Prostate gland (tissue), 2 donors: ENCODE measurements at places on chromosomes 5 and 9. TPM values are rescaled to one million over a fixed set of nuclear protein-coding genes. Genes with fewer than 3 reads are reported as not detected.

Gene GFI1B
- not detected for total RNA-seq

Gene PCDHGA10
- 6.7 TPM for total RNA-seq

Gene ZNF608
- total RNA-seq, result 22.6 TPM

Gene QRFP
- 1.0 TPM for total RNA-seq

Gene DBH
- total RNA-seq, result not detected

Gene ANXA2R
- total RNA-seq, result 5.3 TPM

Gene PCDHGB4
- 9.9 TPM for total RNA-seq

Gene SARDH
- 6.7 TPM for total RNA-seq

DNA sequence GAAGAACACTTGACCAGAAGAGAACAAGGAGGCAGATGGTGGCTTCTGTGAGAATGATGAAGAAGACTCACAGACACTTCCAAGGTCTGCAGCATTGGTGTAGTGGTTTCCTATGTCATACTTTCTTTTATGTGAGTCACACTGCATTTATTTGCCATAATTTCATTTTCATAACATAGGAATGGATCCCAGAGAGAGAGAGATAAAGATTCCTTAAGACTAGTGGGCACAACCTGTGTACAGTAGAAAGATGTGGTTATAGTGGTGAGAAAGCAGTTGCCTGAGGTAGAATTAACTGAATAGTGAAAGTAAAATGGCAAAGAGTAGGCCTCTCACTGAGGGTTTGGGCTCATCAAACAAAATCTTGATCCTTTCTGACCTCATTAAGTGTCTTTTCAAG is 7.6 kb upstream of the CCDC152 start:
- H3K4me1 ChIP-seq, result no peaks in the 10 kb centered on the region
- no peaks in the 10 kb centered on the region for H3K27me3 ChIP-seq
- H3K27ac ChIP-seq, result no peak overlapping the region
- H3K4me3 ChIP-seq, result no peak overlapping the region
- no peaks in the 10 kb centered on the region for H3K36me3 ChIP-seq
- DNase-seq, result no peak

- DNase-seq, result no peak
These were observed 84.6 kb downstream of the SLC44A1 start for GRCh38 chr9:105328872-105329718.

- H3K4me3 ChIP-seq, result no peak overlapping the region
- H3K4me1 ChIP-seq, result no peaks in the 10 kb centered on the region
- H3K36me3 ChIP-seq, result no peaks in the 10 kb centered on the region
- DNase-seq, result no peak
These were observed 165.5 kb downstream of the DAB2IP start for GRCh38 chr9:121816845-121817450.

GRCh38 chr9:16670791-16671190 is 199.7 kb downstream of the BNC2 start:
- no peaks in the 10 kb centered on the region for H3K36me3 ChIP-seq
- no peaks in the 10 kb centered on the region for H3K27me3 ChIP-seq
- DNase-seq, result no peak
- H3K27ac ChIP-seq, result no peak overlapping the region

DNA sequence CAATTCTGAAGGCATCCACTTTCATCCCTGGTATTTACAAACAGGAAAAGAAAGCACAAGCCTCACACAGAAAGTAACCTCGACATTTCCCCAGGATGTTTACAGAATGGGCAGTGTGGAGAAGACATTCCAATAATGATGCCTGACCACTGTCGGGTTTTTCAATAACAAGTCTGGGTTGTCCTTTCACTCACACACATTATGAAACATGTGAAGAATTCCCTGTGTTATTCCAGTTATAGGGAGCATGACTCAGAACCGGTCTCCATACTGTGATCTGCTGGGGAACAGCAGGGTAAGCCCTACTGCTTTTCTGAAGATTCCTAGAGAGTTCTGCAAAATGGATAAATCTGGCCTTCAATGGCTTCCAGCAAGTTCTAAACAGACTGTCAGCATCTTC is 155.3 kb downstream of the ADAMTS12 start:
- no peaks in the 10 kb centered on the region for H3K27me3 ChIP-seq
- peaks cover 3% of the 10 kb centered on the region for H3K4me1 ChIP-seq
- H3K27ac ChIP-seq, result no peak overlapping the region
- H3K36me3 ChIP-seq, result no peaks in the 10 kb centered on the region
- H3K4me3 ChIP-seq, result no peak overlapping the region

DNA sequence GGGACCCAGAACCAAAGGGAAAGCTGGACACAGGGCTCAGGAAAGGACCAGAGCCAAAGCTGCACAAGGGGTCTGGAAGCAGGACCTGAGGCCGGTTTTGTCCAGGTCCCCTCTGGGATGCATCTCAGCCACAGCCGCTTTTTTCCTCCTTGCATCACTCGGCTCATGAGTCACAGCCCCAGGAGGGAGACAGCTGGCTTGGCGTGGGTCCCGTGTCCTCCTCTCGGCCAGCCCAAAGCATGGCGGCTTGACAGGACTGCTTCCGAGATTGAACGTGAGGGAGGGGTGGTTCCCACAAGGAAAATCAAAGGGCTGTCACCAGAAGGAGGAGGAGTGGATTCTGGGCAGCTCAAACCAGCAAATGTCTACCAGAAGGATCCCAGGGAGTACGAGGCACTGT is 56.7 kb upstream of the CPLX2 start:
- no peak for DNase-seq
- H3K27ac ChIP-seq, result no peak overlapping the region
- no peaks in the 10 kb centered on the region for H3K4me1 ChIP-seq
- no peaks in the 10 kb centered on the region for H3K36me3 ChIP-seq
- H3K27me3 ChIP-seq, result peaks cover 3% of the 10 kb centered on the region

DNA sequence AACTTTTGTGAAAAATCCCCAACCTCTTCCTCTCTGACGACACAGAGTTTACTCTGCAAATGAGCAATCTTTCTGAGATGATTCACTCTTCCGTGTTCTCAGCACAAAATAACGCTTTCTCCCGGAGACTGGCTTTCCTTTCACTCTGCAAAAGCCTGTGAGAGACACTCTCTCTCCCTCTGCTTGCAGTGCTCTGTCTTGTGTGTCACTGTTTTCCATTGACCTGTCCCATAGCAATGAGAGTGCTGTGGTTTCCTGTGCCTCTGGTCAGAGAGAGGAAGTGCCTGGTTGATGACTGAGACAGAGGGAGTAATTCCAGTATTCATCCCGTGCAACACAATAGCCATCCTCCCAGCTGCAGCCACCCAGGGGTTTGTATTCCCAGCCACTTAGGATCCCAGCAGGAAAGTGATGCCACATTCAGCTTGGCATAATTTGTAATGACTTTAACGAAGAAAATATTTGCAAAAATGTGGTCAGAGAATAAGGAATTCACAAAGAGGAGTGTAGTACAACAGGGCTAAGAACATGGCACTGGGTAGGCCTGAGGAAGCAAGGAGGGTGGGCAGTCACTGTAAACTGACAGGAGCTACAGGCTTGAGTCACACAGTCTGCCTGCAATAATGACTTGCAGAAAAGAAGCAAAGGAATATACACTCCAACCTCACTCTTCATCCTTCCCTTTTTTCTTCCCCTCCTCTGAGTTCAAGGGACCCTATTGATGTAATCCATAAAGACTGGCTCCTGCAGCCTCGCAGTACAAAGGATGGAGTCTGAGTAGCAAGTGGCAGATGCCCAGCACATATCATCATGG is 463.5 kb upstream of the RGMB start:
- H3K4me1 ChIP-seq, result no peaks in the 10 kb centered on the region
- DNase-seq, result no peak
- no peaks in the 10 kb centered on the region for H3K27me3 ChIP-seq
- H3K27ac ChIP-seq, result no peak overlapping the region

DNA sequence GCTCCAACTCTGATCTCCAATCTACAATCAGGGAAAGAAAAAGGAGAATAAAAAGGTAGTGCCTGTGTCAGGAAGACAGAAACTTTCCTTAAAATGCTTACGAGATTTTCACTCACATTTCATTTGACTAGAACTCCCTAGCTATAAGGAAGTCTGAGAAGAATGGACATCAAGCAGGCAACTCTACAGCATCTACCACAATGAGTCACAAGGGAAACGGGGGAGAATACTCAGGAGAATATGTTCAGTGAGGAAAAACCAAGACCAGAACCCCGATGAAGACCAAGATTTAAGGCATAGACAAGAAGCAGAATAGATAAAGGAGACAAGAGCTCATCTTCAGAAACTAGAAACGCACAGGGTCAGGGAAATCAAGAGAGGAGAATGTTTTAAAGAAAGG is 9.0 kb upstream of the SETD9 start:
- H3K4me1 ChIP-seq, result no peaks in the 10 kb centered on the region
- H3K27me3 ChIP-seq, result no peaks in the 10 kb centered on the region
- no peak overlapping the region for H3K27ac ChIP-seq
- no peak overlapping the region for H3K4me3 ChIP-seq
- no peak for DNase-seq

DNA sequence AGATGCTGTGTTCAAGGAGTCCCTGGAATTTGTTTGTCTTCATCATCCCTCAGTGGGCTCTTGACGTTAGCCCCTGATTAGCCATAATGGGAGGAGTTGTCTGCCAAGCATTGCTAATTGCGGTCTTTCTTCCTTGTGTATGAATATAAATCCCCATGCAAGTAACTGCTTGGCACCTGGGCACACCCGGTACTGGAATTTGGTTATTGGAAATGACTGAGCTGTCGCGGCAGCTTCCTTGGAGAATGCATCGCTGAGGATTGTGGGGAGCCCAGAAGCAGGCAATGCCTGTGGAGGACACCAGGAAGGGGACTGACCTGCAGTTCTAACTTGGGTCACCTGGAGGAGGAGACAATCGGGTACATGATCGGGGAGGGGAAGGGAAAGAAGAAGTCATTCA is 53.3 kb upstream of the CTSL start:
- no peaks in the 10 kb centered on the region for H3K4me1 ChIP-seq
- H3K4me3 ChIP-seq, result no peak overlapping the region
- H3K36me3 ChIP-seq, result no peaks in the 10 kb centered on the region
- H3K27me3 ChIP-seq, result no peaks in the 10 kb centered on the region
- H3K27ac ChIP-seq, result no peak overlapping the region

DNA sequence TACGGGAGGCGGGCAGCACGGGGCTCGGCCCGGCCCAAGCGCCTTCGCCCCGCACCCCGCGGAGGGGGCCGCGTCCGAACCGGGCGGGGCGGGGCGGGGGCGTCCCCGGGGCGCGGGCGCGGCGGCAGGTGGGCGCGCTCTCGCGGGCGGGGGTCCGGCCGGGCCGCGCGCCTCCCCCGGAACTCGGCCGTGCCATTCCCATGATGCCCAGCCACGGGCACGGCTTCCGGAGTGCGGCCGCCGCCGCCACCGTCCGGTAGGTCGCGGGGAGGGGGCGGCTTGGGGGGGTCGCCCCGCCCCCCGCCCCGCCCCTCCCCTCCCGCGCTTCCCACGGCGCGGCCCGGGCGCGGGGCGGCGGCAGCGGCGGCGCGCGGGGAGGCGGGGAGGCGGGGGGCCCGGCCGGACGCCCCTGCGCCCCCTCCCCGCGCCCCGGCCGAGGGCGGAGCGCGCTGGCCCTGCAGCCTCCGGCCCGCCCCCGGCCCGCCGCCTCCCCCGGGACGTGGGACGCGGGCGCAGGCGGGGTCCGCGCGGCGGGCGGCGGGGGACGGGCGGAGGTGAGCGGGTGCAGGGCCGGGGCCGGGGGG is at the start of gene PPP1R26:
PPP1R26 (plus strand) TSS at position 314 of the 584 bp plus-strand sequence. CDS start 4,729 bp downstream, outside the sequence.
- H3K4me3 ChIP-seq, result peak within 1 kb of the TSS; percentile 57
- H3K36me3 ChIP-seq, result no peaks in the 10 kb centered on the region
- no peak for DNase-seq

- DNase-seq, result peak; percentile 55
- H3K4me1 ChIP-seq, result no peaks in the 10 kb centered on the region
- H3K27me3 ChIP-seq, result no peaks in the 10 kb centered on the region
- no peaks in the 10 kb centered on the region for H3K36me3 ChIP-seq
- peak within 1 kb of the TSS; percentile 80 for H3K27ac ChIP-seq
These were observed at the start of gene DOCK8 for GRCh38 chr9:214648-215493. DOCK8 (plus strand) TSS chr9:214865; CDS start chr9:214977, 112 bp downstream.

DNA sequence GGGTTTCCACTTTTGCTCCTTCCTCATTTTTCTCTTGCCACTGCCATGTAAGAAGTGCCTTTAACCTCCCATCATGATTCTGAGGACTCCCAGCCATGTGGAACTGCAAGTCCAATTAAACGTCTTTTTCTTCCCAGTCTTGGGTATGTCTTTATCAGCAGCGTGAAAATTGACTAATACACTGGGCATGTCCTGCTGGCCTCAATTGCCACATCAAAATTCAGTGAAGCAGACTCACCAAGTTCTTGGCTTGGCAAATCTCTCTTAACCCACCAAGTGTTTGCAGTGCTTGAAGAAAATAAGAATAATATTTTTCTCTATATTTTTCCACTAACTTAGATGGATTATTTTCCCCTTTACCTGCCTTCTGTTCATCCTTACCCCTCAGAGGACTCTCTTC is 212.0 kb downstream of the BRINP1 start:
- no peaks in the 10 kb centered on the region for H3K27me3 ChIP-seq
- H3K4me1 ChIP-seq, result no peaks in the 10 kb centered on the region
- H3K27ac ChIP-seq, result no peak overlapping the region
- DNase-seq, result no peak
